ENCODE measurements at places on chromosomes 11 and 22. TPM values are rescaled to one million over a fixed set of nuclear protein-coding genes. Genes with fewer than 3 reads are reported as not detected.

GNAZ gene
- 3.9 TPM for total RNA-seq

SIK3 gene
- 53.7 TPM for total RNA-seq

OR52H1 gene
- total RNA-seq: 2.0 TPM

STK33 gene
- not detected for total RNA-seq

LRRC74B gene
- not detected for total RNA-seq

BLID gene
- 53.4 TPM for total RNA-seq

DNA sequence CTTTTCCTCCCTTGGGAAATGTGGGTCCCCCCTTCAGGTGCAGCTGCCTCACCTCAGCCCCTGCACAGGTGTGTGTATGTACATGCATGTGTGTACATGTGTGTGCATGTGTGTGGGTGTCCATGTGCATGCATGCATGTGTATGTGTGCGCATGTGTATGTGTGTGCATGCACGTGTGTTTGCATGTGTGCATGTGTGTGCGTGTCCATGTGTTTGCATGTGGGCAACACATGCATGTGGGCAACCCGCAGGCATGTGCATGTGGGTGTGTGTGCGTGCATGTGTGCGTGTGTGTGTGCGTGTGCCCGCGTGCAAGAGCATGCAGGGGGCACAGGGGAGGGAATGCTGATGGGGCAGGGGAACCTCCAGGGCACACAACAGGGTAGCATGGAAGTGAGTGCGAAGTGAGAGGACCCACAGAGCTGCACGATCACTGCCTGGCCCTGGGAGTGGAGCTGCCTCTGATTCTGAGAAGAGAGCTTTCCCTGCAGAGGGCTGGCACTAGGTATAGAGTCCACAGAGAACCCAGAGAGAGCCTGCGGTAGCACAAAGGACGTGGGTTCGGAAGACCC lies 14.6 kb upstream of the BAIAP2L2 start:
- H3K4me1 ChIP-seq: no peaks in the 10 kb centered on the region
- no peaks in the 10 kb centered on the region for H3K27me3 ChIP-seq
- H3K36me3 ChIP-seq: peaks cover 3% of the 10 kb centered on the region
- DNase-seq: no peak
- H3K4me3 ChIP-seq: no peak overlapping the region

DNA sequence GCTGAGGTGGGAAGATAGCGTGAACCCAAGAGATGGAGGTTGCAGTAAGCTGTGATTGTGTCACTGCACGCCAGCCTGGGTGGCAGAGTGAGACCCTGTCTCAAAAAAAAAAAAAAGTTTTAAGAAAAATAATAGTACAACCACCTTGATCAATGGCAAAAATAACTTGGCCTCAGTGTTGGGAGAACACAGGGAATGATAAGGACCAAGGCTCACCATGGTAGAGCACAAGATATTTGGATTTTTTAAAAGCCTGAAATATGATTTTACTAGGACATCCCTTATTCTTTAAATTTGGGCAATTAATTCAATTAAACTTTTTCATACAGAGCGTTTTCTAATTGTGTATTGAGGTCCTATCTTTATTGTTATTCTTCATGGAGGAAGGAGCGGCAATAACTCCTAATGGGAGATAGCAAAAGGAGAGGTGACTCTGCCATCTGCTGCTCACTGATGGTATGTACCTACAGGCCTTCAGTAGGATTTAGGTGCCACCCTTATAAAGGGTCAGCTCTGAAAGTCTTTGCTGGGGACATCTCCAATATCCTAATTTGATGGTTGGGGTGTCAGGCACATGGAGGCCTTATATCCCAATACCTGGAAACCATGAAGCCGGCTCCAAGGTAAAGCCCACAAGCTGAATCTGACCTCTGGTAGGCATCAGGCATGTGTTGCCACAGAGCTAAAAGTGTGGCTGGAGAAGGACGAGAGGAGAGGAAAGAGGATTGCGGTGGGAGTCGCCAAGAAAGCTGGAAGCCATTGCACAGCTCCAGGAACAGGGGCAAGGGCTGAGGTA lies 21.9 kb upstream of the POLD3 start:
- DNase-seq: no peak
- no peak overlapping the region for H3K4me3 ChIP-seq
- no peaks in the 10 kb centered on the region for H3K27me3 ChIP-seq
- no peaks in the 10 kb centered on the region for H3K4me1 ChIP-seq

- peaks cover 44% of the 10 kb centered on the region for H3K36me3 ChIP-seq
- DNase-seq: no peak
- no peak overlapping the region for H3K27ac ChIP-seq
- no peak overlapping the region for H3K4me3 ChIP-seq
- H3K4me1 ChIP-seq: peaks cover 21% of the 10 kb centered on the region
Observed at GRCh38 chr22:20997536-20998257, 4.2 kb downstream of the THAP7 start.

- no peak overlapping the region for H3K27ac ChIP-seq
- no peak for DNase-seq
Observed at GRCh38 chr11:108897071-108897481, 232.2 kb downstream of the DDX10 start.

- no peak overlapping the region for H3K4me3 ChIP-seq
- no peaks in the 10 kb centered on the region for H3K4me1 ChIP-seq
- H3K27me3 ChIP-seq: no peaks in the 10 kb centered on the region
- no peaks in the 10 kb centered on the region for H3K36me3 ChIP-seq
- no peak overlapping the region for H3K27ac ChIP-seq
- DNase-seq: no peak
Observed at GRCh38 chr11:12831471-12832202, 157.4 kb downstream of the TEAD1 start.

DNA sequence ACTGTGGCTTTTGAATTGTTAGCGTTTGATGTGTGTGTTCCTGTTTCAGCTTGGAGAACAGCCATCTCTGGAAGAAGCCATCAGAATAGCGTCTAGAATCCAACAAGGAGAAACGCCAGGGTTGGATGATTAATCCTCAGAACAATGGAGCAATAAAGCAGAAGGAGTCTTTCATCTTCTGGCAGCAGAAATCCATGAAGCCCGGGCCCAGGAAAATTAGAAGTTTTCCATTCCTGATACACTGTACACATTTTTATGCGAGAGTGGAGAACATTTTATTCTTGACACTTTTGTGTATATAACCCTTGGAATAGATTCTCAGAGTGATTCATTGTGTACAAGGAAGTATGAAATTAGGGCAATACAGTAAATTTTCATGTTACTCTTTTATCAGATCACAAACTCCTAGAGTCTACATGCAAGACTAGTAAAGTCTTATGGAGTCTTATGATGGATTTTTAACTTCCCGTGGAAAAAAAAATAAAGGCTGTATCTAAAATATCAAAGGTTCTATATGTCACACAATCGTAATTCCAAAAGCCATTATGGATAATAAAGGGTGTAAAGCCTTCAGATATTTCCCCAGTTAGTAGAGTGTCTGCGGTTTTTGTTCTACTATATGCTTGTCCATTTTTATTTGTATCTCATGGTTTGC lies 45.9 kb upstream of the WEE1 start:
- DNase-seq: no peak
- H3K36me3 ChIP-seq: no peaks in the 10 kb centered on the region
- H3K27ac ChIP-seq: peak overlapping the region; percentile 69
- peaks cover 13% of the 10 kb centered on the region for H3K4me1 ChIP-seq
- H3K4me3 ChIP-seq: peak overlapping the region; percentile 19

GRCh38 chr11:105073456-105074165 lies 28.5 kb upstream of the CARD16 start:
- H3K4me3 ChIP-seq: no peak overlapping the region
- no peak overlapping the region for H3K27ac ChIP-seq
- H3K4me1 ChIP-seq: no peaks in the 10 kb centered on the region
- no peaks in the 10 kb centered on the region for H3K36me3 ChIP-seq

DNA sequence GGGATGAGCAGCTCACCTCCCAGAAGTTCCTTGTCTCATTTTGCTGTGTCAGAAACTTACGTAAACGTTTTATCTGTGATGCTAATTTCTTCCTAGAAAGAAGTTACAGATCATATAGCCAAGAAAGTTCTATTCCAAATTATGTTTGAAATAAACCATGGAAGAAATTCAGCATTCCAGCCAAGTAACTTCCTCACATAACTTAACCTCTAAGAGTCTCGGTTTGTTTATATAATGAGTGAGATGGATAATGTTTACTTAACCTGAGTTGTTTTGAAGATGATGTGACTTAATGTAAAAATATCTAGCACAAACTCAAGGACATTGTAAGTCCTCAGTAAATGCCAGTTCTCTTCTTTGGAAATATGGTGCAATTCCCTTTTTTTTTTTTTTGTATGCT lies 8.9 kb upstream of the MUC15 start:
- H3K27me3 ChIP-seq: no peaks in the 10 kb centered on the region
- DNase-seq: no peak
- no peak overlapping the region for H3K4me3 ChIP-seq
- no peaks in the 10 kb centered on the region for H3K4me1 ChIP-seq
- no peaks in the 10 kb centered on the region for H3K36me3 ChIP-seq

GRCh38 chr11:44565953-44566949 lies 788 bp downstream of the CD82 start:
- peaks cover 57% of the 10 kb centered on the region for H3K4me1 ChIP-seq
- no peaks in the 10 kb centered on the region for H3K36me3 ChIP-seq
- no peak for DNase-seq
- no peak overlapping the region for H3K27ac ChIP-seq
- H3K27me3 ChIP-seq: no peaks in the 10 kb centered on the region

DNA sequence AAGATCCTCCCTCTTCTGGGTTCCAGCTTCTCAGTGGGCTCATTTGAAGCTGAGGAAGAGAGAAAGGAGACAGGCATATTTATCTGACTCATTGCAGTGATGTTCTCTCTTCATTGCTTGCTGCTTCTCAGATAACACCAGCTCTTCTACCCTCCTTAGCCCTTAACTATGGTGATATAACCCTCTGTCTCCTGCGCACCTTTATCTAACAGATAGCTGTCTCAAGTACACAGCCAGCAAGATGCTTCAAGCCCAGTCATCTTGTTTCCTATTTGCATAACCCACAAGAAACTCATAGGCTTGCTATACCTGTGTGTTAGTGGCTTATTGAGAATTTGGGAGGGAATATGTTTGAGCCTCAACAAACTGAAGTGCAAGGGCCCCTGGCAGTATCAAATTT lies 12.6 kb downstream of the PRSS23 start:
- DNase-seq: no peak
- H3K27me3 ChIP-seq: no peaks in the 10 kb centered on the region
- H3K4me1 ChIP-seq: peaks cover 63% of the 10 kb centered on the region
- no peak overlapping the region for H3K4me3 ChIP-seq

GRCh38 chr11:44928144-44928543 lies 22.5 kb downstream of the TP53I11 start:
- H3K27me3 ChIP-seq: no peaks in the 10 kb centered on the region
- H3K4me1 ChIP-seq: no peaks in the 10 kb centered on the region
- no peak overlapping the region for H3K4me3 ChIP-seq
- no peak overlapping the region for H3K27ac ChIP-seq

GRCh38 chr22:47139790-47140119 lies 377.3 kb downstream of the TBC1D22A start:
- no peaks in the 10 kb centered on the region for H3K4me1 ChIP-seq
- H3K27ac ChIP-seq: no peak overlapping the region
- no peak for DNase-seq

DNA sequence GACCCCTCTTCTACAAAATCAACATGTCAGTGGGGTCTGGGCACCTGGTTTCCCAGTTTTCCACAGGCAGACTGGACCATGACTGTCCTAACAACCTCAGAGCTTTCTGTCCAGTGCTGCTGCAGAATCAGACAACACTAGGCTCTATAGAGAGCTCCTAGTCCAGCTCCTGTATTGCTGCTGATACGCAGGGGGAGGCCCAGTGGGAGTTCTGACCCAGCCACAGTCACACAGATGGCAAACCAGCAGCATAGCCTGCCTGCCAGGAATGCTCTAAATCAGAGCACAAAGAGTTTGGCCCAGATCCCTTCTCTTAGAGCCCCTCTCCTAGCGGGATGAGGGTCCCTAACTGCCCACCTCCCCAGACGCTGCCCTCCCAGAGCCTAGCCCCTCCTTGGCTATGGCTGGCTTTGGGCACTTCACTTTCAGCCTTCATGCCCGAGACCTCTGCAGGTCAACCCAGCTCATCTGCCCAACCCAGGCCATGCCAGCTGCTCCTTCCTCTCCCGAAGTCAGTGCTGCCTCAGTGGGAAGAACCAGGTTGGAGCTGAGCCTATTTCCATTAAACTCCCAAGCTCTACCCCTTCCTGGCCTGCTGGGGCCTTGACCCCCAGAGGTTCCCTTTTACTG lies 15.8 kb upstream of the SLCO2B1 start:
- no peaks in the 10 kb centered on the region for H3K4me1 ChIP-seq
- no peak for DNase-seq
- H3K4me3 ChIP-seq: no peak overlapping the region
- no peaks in the 10 kb centered on the region for H3K36me3 ChIP-seq
- H3K27me3 ChIP-seq: no peaks in the 10 kb centered on the region

DNA sequence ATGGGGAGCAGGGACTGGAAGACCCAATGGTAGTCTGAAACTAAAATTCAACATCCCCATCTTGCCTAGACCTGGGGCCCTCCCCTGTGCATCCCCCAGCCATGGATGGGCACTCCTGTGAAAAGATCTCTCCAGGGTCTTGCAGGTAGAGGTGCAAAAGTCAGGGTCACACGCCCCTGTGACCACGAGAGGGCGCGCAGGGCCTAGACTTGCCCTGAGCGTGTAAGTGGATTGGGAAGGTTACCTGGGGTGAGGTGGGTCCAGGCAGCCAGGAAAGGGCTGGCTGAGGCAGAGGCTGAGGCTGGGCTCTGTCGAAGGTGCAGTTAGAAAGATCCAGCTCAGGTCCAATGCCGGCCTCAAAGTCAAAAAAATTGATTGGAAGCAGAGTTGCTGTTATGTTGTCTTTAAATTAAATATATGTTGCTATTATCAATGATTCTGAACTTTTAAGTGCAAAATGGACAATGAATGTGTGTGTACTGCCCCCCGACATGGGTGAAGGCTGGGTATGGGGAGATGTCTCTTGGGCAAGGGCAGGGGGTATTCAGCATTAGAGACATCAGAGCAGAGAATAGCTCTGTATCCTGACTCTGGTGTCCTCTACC lies 4.8 kb upstream of the POU2F3 start:
- H3K27me3 ChIP-seq: peaks cover 4% of the 10 kb centered on the region
- H3K36me3 ChIP-seq: no peaks in the 10 kb centered on the region
- DNase-seq: no peak
- no peak overlapping the region for H3K27ac ChIP-seq

DNA sequence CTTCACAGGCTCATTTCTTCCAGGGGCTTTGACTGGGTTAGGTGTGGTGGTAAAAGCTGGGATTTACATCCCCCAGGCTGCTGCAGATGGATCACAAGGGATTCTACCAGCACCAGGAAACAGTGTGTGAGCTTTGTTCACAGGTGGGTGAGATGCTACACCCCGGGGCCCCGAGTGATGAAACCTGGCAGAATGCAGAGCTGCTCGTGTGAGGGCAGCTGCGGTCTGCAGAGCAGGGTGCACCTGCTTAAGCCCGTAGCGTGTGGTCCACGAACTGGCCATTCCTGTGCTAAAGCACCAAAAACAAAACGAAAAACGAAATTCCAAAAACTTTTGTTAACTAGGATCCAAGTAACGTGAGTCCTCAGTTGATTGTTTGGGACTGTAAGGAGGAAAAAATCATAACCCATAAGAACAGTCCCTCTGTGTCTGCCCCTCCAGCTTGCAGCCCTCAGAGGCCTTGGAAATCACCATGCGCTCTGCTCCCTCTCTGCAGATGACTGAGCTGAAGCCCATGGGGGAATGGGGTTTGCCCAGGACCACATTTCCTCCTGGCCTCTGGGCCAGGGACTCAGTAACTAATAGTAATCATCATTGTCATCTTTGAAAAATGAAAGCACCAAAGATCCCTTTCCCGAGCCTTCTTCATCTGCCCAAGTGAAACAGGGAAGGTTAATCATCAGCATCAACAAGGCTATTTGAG lies 24.6 kb downstream of the ELF5 start:
- no peak overlapping the region for H3K27ac ChIP-seq
- H3K4me3 ChIP-seq: no peak overlapping the region
- no peaks in the 10 kb centered on the region for H3K4me1 ChIP-seq
- no peaks in the 10 kb centered on the region for H3K27me3 ChIP-seq
- no peak for DNase-seq
- no peaks in the 10 kb centered on the region for H3K36me3 ChIP-seq
